ENCODE measurements at places on chromosomes 1 and 21.

GRCh38 chr21:26715878-26716506 lies 129.2 kb downstream of the ADAMTS1 start:
- DNase-seq = no peak

- no peak for DNase-seq
Measured at GRCh38 chr1:114099268-114099667, 54.4 kb downstream of the SYT6 start.

- DNase-seq = no peak
Measured at GRCh38 chr1:216604771-216605170, 118.5 kb downstream of the ESRRG start.

DNA sequence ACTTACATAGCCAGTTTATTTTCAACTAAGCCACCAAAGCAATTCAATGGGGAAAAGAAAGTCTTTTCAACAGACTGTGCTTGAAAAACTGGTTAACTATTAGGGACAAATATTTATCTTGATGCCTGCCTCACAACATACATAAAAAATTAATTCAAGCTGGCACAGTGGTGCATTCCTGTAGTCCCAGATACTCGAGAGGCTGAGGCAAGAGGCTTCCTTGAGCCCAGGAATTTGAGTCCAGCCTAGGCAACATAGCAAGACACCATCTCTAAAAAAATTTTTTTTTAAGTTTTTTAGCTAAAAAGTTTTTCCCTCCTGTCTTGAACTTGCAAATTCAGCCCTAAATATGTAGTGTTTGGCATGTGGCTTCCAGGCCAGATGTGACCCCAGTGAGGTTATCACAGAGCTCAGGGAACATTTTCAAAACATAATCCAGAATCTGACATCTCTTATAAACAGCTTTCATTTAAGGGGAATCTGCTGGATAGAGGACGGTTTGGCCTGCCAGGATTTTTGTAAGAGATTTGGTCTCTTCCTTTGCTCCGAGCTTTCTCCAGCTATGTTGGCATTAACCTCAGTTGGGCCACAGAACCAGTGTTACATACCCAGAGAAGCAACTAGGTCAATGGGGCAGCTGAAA lies 46.4 kb downstream of the COL6A1 start:
- no peak for DNase-seq

- no peak for DNase-seq
Measured at GRCh38 chr1:7505771-7506453, 265.2 kb upstream of the VAMP3 start.

- DNase-seq = no peak
Measured at GRCh38 chr1:47568763-47569162, 130.9 kb downstream of the FOXD2 start.

DNA sequence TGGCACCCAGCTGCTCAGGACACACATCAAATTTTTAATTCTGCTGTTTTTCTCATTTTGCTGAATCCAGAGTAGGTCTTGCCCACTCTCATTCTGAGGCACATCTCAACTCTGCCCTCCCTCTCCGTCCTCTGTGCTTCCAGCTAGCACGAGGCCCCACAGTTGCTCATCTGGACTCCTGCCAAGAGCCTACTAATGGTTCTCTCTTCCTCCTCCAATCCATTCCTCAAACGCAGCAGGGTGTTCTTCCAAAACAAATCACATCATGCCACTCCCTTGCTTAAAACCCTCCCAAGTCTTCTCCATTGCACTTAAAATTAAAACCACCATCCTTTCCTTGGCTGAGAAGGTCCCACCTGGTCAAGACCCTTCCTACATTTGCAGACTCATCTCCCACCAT lies 49.8 kb upstream of the SCAF4 start:
- DNase-seq = no peak

DNA sequence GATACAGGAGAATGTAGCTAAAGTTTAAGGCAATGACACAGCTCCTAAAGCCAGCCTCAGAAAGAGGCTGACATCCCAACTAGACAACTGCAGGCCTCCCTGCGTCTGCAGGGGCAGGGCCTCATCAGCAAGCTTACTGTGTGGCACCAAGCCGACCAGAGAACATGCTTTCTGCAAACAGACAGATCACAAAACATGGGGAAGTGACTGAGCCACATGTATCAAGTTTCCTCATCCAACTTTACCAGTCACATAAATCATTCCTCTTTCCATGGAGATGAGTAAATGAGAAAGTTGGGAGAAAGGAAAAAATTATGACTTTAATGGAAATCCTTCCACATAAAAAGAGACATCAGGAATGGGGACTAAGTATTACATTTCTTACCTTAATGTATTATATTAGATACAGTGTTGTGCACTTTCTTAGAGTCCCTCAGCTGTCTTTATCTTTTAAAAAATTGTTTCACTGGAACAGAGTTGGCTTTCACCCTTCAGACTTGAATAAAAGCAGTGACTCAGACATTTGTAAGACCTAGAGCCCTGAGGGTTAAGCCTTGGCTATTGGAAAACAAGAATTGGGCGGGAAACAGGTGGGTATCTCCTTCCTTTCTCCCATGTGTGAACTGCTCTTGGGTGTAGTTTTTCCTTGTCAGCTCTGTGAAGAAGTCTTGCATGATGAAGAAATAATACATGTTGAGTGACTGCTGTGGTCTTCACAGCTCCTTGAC lies 305.7 kb upstream of the SNX7 start:
- no peak for DNase-seq

GRCh38 chr1:151814971-151815545 lies 9.8 kb upstream of the LINGO4 start:
- no peak for DNase-seq

- DNase-seq = no peak
Measured at GRCh38 chr1:25112400-25112799, 119.9 kb downstream of the SYF2 start.

DNA sequence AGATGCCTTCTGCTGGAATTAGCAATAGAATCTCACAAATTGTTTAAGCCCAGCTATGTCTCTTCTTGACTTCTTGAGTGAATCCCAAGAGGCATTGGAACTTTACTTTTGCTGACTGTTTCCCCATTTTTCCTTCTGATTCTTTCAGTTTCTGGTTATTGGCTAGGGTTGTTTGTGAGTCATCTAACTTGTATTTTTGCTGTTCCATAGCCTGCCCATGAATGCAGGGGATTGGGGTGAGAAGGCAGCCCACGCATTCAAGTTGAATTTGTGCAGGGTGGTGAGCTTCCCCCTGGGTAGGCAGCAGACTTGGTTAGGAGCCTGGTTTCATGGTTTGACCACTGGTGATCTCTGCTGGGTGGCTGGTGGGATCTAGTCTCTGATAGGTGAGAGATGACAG lies 10.4 kb upstream of the KLF17 start:
- no peak for DNase-seq

- DNase-seq = no peak
Measured at GRCh38 chr1:83497563-83497962, 501.4 kb downstream of the TTLL7 start.

- DNase-seq = no peak
Measured at GRCh38 chr21:44763451-44764318, 37.9 kb downstream of the UBE2G2 start.

- DNase-seq = no peak
Measured at GRCh38 chr1:167706931-167707877, 14.6 kb upstream of the MPZL1 start.

GRCh38 chr21:27725916-27726315 lies 759.0 kb upstream of the ADAMTS5 start:
- no peak for DNase-seq

DNA sequence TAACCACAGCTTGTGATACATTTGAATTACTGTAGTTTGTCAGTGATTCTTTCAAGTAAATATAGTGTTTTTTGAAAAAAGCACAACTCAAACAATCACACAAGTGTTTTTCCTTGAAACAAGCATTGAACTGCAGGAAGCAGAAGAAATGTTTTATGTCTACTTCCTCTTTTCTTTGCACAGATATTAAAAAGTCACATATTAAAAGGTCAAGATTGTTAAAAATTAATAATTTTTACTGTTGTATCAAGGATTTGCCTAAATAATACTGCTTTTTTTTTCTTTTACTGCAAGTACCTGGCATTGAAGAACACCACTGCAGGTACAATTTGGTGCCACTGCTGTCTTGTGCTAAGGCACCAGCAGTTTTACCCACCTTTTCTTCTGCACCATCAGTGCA lies 214.2 kb upstream of the C1orf105 start:
- DNase-seq = no peak

DNA sequence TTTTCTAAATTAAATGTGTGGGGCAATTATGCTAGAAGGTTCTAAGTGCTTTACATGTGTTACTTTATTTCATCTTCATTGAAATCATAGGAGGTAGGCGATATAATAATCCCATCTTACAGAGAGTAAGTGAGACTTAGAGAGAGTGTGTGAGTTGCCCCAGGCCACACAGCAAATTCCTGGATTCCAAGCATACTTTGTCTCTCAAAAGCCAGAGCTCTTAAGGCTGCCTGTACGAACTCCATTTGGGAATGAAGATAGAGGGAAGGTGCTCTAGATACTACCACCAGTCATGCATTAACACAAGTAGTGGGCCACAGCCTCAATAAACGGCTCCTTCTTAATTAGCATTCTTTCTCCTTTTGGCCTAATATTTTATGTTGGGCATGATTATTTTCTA lies 170.1 kb downstream of the SIPA1L2 start:
- DNase-seq = no peak

GRCh38 chr1:112265931-112266330 lies 130.1 kb upstream of the CTTNBP2NL start:
- no peak for DNase-seq

- DNase-seq = no peak
Measured at GRCh38 chr1:39226836-39227235, 22.3 kb downstream of the MACF1 start.

- DNase-seq = no peak
Measured at GRCh38 chr1:93347334-93347899, 1.7 kb downstream of the DR1 start.

- no peak for DNase-seq
Measured at GRCh38 chr1:22096036-22096435, 43.5 kb downstream of the CDC42 start.

- DNase-seq = no peak
Measured at GRCh38 chr1:210582205-210582970, 253.7 kb downstream of the HHAT start.

- no peak for DNase-seq
Measured at GRCh38 chr1:77991638-77992037, 12.8 kb upstream of the FUBP1 start.

GRCh38 chr1:158071138-158071537 lies 77.7 kb downstream of the KIRREL1 start:
- no peak for DNase-seq

DNA sequence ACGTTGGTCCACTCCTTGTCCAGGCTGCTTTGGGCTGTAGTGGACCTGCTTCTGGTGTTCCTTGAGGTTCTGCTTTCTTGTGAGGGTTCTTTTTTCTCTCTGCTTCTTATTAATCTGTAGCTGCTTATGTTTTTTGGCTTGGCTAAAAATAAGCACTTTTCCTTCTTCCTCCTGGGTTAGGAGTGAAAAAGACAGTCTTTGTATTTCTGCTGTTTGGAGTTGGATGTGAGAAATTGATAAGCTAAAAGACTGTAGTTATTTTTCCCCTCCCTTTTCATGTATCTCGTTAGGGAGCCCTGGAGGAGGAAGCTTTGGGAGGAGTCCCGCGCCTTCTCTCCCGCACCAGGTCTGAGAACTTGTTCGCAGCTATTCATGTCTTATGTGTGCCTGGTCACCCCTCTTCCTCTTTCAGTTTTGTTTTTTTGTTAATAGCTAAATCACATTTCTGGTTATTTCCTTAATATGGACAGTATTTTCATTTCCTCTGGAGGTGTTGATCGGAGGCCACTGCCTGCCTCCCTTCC lies 79.0 kb downstream of the GALNT2 start:
- no peak for DNase-seq

- peak; percentile 62 for DNase-seq
Measured at GRCh38 chr1:172647110-172647564, 11.8 kb upstream of the FASLG start.

DNA sequence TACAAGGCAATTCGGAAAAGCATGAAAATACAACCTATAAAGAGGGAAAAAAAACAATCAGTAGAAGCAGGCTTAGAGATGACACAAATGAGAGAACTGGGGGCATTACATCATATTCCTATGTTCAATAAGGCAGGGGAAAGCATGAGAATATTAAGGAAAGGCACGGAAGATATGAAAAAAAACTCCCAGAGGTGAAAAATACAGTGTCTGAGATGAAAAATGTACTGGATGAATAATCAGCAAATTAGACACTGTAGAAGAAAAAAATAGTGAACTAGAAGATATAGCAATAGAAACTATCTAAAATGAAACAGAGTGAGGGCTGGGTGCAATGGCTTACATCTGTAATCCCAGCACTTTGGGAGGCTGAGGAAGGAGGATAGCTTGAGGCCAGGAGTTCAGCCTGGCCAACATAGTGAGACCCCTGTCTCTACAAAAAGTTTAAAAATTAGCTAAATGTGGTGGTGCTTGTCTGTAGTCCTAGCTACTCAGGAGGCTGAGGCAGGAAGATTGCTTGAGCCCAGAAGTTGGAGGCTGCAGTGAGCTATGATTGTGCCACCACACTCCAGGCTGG lies 101.8 kb downstream of the ST3GAL3 start:
- DNase-seq = no peak

GRCh38 chr1:36560177-36560576 lies 77.5 kb upstream of the CSF3R start:
- no peak for DNase-seq

DNA sequence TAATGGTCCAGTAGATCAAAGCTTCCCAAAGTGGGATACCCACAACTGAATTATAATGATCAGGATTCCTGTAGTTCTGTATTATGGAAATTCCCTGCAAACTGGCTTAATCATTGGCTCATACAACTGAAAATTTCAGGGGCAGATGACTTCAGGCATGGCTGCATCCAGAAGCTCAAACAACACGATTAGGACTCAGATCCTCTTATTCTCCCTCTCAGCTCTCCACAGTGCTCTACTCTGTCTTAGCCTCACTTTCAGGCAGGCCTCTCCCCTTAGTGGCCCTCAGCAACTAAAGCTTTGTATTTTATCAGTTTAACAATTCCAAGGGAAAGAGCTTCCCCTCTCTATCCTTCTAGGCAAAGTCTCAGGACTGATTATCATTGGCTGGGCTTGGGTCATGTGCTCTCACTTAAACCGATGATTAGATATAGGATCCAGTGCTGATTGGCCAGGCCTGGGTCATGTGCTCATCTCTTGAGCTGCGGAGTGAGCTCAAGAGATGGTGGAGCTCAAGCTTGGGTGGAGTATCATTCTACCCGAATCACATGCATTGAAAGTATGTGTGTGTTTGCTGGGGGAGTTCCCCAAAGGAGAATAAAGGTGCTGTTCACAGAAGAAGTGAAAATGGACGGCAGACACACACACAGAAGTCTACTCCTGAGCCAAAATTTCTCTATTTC lies 57.9 kb upstream of the RUNX3 start:
- DNase-seq = no peak

DNA sequence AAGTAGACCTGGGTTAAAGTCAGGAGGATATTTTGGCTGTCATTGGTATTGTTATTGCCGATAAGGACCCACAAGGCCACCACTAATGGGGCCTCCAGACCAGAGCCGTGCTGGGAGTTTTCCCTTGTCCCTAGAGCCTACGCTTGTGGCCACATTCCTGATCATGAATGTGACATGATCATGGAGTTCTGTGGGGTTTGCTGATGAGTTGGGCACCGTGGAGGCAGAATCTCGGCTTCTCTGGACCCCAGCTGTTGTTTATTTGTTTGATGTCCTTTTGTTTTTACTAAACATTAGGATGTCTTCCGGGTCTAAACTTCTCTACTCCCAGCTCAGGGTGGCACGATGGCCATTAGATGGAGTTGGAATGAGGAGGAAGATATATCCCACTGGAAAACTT lies 74.9 kb upstream of the TMPRSS2 start:
- no peak for DNase-seq

GRCh38 chr21:42837421-42838211 lies 41.7 kb downstream of the WDR4 start:
- no peak for DNase-seq

Data from CD8-positive, alpha-beta T cell (primary cell).